Activated T-helper 1 cell treated with anti-CD3 and anti-CD28 coated beads, Interleukin-12 subunit alpha, Interleukin-12 subunit beta, Interleukin-2, Interleukin-4 antibody, amounts not matched to agents 30 ng/mL and 10 ng/mL and 1 ng/mL, durations not matched to agents 14 hours and 24 hours and 36 hours (primary cell): ENCODE measurements at places on chromosomes 12 and 14. TPM values are rescaled to one million over a fixed set of nuclear protein-coding genes. Genes with fewer than 3 reads are reported as not detected.

DNA sequence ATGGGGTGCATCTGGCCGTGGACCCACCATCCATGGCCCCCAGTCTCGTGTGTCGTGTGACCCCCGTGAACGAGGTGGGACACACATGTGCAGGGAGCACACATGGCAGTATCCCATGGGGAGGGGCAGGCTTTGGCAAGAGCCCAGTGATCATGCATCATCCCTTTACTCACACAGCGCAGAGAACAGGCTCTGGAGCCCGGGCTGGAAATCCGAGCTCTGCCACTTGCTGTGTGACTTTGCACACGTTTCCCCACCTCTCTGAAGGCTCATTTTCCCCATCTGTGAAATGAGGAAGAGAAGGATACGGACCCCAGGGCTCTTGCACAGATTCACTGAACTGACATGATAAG, 119.9 kb downstream of the PHETA1 start:
- no peaks in the 10 kb centered on the region for H3K36me3 ChIP-seq
- no peak overlapping the region for H3K27ac ChIP-seq
- no peaks in the 10 kb centered on the region for H3K27me3 ChIP-seq
- no peak overlapping the region for H3K4me3 ChIP-seq
- no peaks in the 10 kb centered on the region for H3K4me1 ChIP-seq
- no peak for DNase-seq

DNA sequence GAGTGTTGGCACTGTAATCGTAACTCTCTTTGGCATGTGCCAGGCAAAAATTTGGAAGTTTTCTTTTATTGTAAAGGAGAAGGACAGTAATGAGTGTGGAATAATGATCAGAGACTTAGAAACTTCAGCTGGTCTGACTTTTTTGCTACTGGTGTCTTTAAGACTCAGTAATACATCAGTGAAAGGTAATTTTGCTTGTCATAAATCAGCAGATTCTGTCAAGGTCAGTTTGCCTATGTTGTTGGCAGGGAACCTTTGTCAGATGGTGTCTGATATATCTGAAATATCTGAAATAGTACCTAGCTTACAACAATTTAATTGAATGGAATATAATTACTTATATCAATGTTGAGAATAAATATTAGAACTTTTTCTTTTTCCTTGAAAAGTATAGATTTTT, 516.9 kb downstream of the LRFN5 start:
- H3K36me3 ChIP-seq, result no peaks in the 10 kb centered on the region
- no peaks in the 10 kb centered on the region for H3K4me1 ChIP-seq
- no peak for DNase-seq
- H3K27ac ChIP-seq, result no peak overlapping the region
- no peaks in the 10 kb centered on the region for H3K27me3 ChIP-seq

- peaks cover 1% of the 10 kb centered on the region for H3K27me3 ChIP-seq
- H3K27ac ChIP-seq, result peak overlapping the region; percentile 80
- peak; percentile 53 for DNase-seq
- H3K4me3 ChIP-seq, result peak overlapping the region; percentile 9
Measured at GRCh38 chr12:24719293-24719721, 229.6 kb downstream of the BCAT1 start.

RNASE4 gene
- 0.34 and 0.39 TPM in 2 replicates for total RNA-seq

DNA sequence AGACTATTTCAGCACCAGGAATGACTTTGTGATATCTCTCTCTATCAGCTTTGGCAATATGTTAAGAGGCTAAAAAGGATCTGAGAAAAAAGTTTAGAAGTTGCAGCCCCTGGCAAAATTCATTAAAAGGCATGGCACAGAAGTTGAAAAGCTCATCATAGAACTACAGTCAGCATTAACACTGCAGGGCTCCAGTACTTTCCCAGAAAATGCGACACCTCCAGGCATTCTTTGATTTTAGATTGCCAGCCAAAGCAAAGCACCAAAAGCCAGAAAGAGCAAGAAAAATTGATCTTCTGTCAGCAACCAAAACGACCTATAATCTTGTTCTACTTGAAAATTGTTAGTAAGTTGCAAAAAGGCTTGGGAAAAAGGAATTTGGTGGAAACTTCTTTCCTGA, 713.5 kb downstream of the FSCB start:
- H3K4me1 ChIP-seq, result no peaks in the 10 kb centered on the region
- H3K27me3 ChIP-seq, result no peaks in the 10 kb centered on the region
- H3K27ac ChIP-seq, result no peak overlapping the region
- H3K36me3 ChIP-seq, result no peaks in the 10 kb centered on the region
- no peak overlapping the region for H3K4me3 ChIP-seq

- H3K4me3 ChIP-seq, result no peak within 1 kb of the TSS
- H3K27me3 ChIP-seq, result no peaks in the 10 kb centered on the region
- no peak within 1 kb of the TSS for H3K27ac ChIP-seq
- H3K4me1 ChIP-seq, result no peaks in the 10 kb centered on the region
- no peak for DNase-seq
Measured at GRCh38 chr14:94292872-94293577, at the start of gene SERPINA10. Gene SERPINA10 (minus strand): TSS chr14:94293268. CDS start chr14:94290593, 2,675 bp downstream.

GRCh38 chr12:116863275-116863767, 17.9 kb downstream of the HRK start:
- no peaks in the 10 kb centered on the region for H3K4me1 ChIP-seq
- no peak for DNase-seq
- H3K4me3 ChIP-seq, result no peak overlapping the region
- no peak overlapping the region for H3K27ac ChIP-seq
- no peaks in the 10 kb centered on the region for H3K36me3 ChIP-seq
- peaks cover 22% of the 10 kb centered on the region for H3K27me3 ChIP-seq

NCOR2 gene
- total RNA-seq, result 113 and 118 TPM in 2 replicates

ARHGEF40 gene
- total RNA-seq, result not detected in 2 replicates

GRCh38 chr12:113236539-113237399, 15.5 kb downstream of the TPCN1 start:
- H3K4me3 ChIP-seq, result no peak overlapping the region
- peaks cover 41% of the 10 kb centered on the region for H3K36me3 ChIP-seq
- DNase-seq, result no peak
- no peaks in the 10 kb centered on the region for H3K27me3 ChIP-seq

DNA sequence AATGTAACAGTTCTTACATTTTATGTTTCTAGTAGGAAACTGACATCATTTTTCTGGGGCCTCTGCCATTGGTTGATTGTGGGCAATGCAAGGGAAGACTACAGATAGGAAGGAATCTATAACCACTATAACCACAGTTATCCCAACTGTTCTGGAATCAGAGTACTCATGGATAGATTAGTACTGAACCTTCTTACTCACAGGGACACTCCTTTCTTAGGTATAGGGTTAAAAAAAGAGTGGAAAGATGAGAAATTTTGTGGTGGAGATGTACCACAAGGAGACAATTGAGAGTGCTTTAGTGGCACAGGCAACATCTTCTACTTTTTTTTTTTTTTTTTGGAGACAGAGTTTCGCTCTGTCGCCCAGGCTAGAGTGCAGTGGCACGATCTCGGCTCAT, 21.0 kb downstream of the TMEM116 start:
- H3K27ac ChIP-seq, result peak overlapping the region; percentile 69
- H3K4me3 ChIP-seq, result peak overlapping the region; percentile 35
- peaks cover 26% of the 10 kb centered on the region for H3K36me3 ChIP-seq
- DNase-seq, result no peak
- peaks cover 53% of the 10 kb centered on the region for H3K4me1 ChIP-seq

DNA sequence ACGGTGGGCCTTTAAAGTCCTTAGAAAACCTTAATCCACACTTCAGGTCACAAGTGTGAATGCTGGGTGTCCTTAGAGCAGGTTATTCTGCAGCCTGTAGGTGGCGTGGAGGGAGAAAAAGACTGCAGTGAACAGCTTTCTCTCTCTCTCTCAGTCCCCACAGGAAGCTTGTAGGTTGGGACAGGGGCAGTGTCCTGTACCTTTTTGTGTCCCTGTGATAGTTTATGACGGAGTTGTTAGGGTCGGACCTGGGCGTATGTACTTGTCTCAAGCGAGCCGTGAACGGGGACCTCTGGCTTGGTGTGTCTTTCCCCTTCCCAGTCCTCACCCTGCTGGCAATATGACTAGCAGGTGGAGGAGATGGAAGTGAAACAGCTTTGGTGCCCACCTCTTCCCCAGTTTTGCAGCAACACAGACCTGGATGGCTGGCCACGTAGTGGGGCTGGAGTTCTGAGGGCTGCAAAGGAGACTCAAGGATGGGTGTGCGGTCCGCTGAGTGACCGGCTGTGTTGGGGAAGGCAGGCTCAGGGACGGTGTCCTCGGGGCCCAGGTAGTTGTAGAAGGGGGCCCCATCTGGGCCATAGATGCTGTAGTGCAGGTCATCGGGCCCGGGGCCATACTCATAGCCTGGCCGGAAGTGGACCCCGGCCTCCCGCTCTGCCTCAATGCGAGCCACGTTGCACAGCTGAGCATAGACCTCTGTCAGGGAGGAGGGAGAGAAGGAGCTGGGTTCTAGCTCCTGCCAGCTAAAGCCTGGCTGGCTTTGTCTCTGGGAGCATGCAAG, 8.9 kb downstream of the ISCA2 start:
- no peak for DNase-seq
- H3K27me3 ChIP-seq, result peaks cover 2% of the 10 kb centered on the region
- H3K4me1 ChIP-seq, result peaks cover 4% of the 10 kb centered on the region

PDE3A gene
- total RNA-seq, result not detected in 2 replicates

SLC7A8 gene
- total RNA-seq, result not detected in 2 replicates

- H3K27me3 ChIP-seq, result no peaks in the 10 kb centered on the region
- H3K4me3 ChIP-seq, result no peak overlapping the region
- no peak for DNase-seq
- H3K4me1 ChIP-seq, result no peaks in the 10 kb centered on the region
Measured at GRCh38 chr12:81350309-81350708, 272.4 kb downstream of the ACSS3 start.

- peaks cover 17% of the 10 kb centered on the region for H3K27me3 ChIP-seq
- H3K4me1 ChIP-seq, result peaks cover 13% of the 10 kb centered on the region
- no peak overlapping the region for H3K4me3 ChIP-seq
- H3K36me3 ChIP-seq, result no peaks in the 10 kb centered on the region
- no peak for DNase-seq
Measured at GRCh38 chr12:4434706-4435425, 10.7 kb downstream of the FGF6 start.

- no peaks in the 10 kb centered on the region for H3K27me3 ChIP-seq
- H3K4me3 ChIP-seq, result no peak overlapping the region
- peaks cover 33% of the 10 kb centered on the region for H3K36me3 ChIP-seq
- DNase-seq, result no peak
- H3K4me1 ChIP-seq, result peaks cover 88% of the 10 kb centered on the region
- peak overlapping the region; percentile 7 for H3K27ac ChIP-seq
Measured at GRCh38 chr12:49669796-49670195, 37.4 kb downstream of the FMNL3 start.

GRCh38 chr14:72925815-72926291, 411 bp upstream of the DCAF4 start:
- H3K36me3 ChIP-seq, result no peaks in the 10 kb centered on the region
- H3K4me1 ChIP-seq, result peaks cover 8% of the 10 kb centered on the region
- no peak for DNase-seq
- peaks cover 19% of the 10 kb centered on the region for H3K27me3 ChIP-seq
- H3K4me3 ChIP-seq, result peak overlapping the region; percentile 90

PRPH gene
- total RNA-seq, result 0.20 TPM in 1 of 2 replicates, not detected in the other

DNA sequence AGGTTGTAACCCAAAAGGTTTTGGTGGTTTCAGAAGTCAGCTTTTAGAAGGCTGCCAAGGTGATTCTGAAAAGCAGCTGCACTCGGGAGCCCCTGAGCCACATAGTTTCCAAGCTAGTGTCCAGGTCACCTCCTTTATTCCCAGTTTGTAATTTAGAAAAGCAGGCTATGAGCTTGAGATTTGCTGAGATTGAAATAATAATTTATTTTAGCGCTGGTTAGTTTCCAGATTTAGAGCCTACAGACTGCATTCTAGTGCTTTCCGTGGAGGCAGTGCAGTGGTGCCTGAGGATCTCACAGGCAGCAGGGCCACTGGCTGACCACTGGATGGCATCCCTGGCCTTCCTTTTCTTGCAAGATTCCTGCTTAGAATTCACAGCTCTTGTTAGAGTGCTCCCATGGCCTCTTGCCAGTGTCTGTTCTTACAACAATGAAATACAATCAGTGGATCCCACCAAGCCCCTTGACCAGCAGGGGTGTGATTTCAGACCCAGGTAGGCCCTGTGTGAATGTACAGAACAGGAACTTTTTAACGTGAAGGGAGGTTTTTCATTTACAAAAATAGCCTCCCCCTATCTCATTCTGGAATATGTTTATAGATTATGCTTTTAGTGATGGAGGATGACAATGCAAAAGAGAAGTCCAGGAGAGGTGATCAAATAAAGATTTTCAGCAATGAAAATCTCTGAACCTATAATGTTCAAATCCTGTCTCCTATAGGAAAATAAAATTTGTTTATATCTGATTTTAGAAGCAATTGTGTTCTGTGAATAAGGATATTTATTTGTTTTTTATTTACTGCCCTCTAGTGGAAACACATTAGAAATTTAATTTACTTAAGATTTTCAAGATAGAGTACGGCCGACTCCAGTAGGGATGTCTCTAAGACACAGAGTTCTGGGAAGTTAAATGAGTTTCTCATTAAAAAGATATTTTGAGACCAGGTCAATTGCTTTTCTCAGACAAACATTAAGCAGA, 362.1 kb upstream of the STXBP6 start:
- no peaks in the 10 kb centered on the region for H3K36me3 ChIP-seq
- no peak overlapping the region for H3K27ac ChIP-seq
- no peaks in the 10 kb centered on the region for H3K4me1 ChIP-seq
- no peaks in the 10 kb centered on the region for H3K27me3 ChIP-seq
- no peak for DNase-seq
- H3K4me3 ChIP-seq, result no peak overlapping the region

DNA sequence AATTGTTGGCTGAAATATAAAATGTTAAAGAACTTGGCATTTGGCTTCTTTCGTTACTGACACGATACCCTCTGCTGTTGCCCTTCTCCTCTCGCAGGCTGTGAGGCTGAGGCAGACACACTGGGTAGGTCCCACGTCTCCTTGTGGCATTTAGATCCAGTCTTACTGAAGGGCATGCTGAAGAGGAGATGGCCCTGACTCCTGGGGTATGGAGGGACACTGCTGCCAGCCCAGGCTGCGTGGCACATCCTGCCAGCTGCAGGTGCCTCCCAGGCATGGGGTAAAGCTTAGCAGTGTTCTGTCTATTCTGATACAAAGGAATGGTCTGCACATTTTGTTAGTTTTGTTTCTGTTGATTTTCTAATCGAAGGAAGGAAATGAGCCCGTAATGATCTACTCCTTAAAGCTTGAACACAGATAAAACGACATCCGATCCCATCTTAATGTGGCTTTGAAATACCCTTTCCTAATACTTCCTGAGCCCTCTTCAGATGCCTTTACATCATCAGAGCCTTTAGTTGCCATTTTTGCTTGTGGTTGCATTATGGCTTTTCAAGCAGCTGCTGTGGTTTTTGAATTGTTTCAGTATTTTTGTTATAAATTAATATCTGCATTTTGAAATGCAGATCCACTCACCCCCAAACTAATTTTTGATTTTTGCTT, 61.1 kb downstream of the WDR20 start:
- H3K27me3 ChIP-seq, result no peaks in the 10 kb centered on the region
- H3K4me3 ChIP-seq, result no peak overlapping the region
- peaks cover 31% of the 10 kb centered on the region for H3K4me1 ChIP-seq
- H3K36me3 ChIP-seq, result peaks cover 41% of the 10 kb centered on the region

OAS2 gene
- total RNA-seq, result 113 and 119 TPM in 2 replicates
